Kidney epithelial cell (primary cell): ENCODE measurements at places on chromosomes 7 and 10. TPM values are rescaled to one million over a fixed set of nuclear protein-coding genes. Genes with fewer than 3 reads are reported as not detected.

Gene GTPBP4
- 29.3 and 59.2 TPM in 2 replicates for total RNA-seq

Gene CUEDC2
- 93.9 and 132 TPM in 2 replicates for total RNA-seq

Gene GPR146
- total RNA-seq: 0.21 TPM in 2 replicates

Gene OR2A42
- total RNA-seq: 0.07 and 0.08 TPM in 2 replicates

Gene C10orf53
- not detected in 2 replicates for total RNA-seq

Gene PRSS58
- not detected in 2 replicates for total RNA-seq
